Stimulated activated naive CD8-positive, alpha-beta T cell treated with anti-CD3 and anti-CD28 coated beads, Interleukin-15, Interleukin-2, amounts not matched to agents 100 U/mL and 50 U/mL, for 24 hours (primary cell): ENCODE measurements at places on chromosomes 13 and 19.

GRCh38 chr13:49580980-49581680 lies 4.2 kb downstream of the RCBTB1 start:
- no peak for DNase-seq

GRCh38 chr13:70856711-70857110 lies 748.5 kb upstream of the KLHL1 start:
- no peak for DNase-seq

GRCh38 chr19:14614099-14614412 lies 31.2 kb downstream of the CLEC17A start:
- peak; percentile 24 for DNase-seq

DNA sequence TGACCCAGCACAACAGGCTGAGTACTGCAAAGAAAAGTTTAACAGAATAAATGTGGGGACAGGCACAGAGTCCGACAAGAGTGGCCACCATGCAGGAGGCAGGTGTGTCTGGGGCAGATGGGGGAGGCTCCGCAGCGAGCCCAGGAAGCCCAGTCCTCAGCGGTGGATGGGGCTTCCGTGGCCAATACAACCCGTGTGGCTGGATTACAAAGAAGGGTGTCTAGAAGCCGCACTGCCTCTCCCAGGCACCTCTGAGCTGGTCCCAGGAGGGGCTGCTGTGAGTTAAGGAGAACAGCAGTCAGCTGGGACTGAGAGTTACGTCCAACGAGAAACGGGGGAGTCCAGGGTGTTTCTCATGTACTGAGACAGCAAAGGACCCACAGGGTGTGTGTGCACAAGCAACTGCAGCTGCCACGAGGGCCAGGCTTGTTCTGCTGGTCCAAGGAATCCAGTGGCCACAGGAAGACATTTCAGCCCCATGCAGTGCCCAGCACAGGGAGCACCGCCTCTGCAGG lies 70.2 kb downstream of the SPACA7 start:
- no peak for DNase-seq

- no peak for DNase-seq
These were observed 21.8 kb downstream of the SACS start for GRCh38 chr13:23411706-23412105.

- no peak for DNase-seq
These were observed 43.8 kb downstream of the KLF12 start for GRCh38 chr13:74090397-74090796.

DNA sequence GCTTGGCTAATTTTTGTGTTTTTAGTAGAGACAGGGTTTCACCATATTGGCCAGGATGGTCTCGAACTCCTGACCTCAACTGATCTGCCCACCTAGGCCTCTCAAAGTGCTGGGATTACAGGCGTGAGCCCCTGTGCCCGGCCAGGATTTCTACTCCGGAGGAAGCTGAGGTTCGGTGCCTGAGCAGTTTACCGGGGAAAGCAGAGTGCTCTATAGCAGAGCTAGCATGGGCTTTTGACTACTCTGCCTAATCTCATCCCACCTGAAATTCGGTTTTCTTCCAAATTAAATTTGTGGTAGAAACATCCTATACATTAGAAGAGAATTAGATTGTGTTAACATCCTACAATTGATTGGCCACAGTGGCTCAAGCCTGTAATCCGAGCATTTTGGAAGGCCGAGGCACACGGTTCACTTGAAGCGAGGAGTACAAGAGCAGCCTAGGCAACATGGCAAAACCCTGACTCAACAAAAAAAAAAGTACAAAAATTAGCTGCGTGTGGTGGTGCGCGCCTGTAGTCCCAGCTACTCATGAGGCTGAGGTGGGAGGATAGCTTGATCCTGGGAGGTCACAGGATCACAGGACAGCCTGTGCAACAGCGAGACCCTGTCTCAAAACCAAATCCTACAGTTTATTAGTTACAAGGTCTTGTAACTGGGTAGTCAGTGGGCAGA lies 1.6 kb downstream of the RPL13A start:
- DNase-seq: no peak

DNA sequence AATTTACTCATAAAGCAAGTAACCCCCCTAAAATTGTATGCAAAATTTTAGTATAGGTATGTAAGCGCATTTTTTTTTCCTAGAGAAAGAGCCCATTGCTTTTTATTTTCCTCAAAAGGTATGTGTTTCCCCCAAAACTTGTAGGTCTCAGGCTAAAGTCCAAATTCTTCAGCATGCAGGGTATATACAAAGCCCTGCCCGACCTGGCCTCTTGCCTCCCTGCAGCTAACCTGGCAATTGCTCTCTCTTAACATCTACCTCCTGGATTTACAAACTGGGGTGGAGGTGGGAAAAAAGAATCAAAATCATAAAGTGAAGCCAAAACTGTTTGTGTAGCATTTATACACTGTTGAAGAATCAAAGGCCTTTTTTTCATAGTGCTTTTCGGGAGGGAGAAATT lies 107.8 kb downstream of the KCNRG start:
- DNase-seq: no peak

- DNase-seq: no peak
These were observed 1.4 kb downstream of the SERTM1 start for GRCh38 chr13:36675213-36675536.

- DNase-seq: no peak
These were observed 25.4 kb upstream of the SCEL start for GRCh38 chr13:77510156-77510555.

- DNase-seq: no peak
These were observed 170.0 kb downstream of the COL4A1 start for GRCh38 chr13:110136660-110137585.

GRCh38 chr13:79501538-79502232 lies 20.7 kb downstream of the NDFIP2 start:
- DNase-seq: no peak

GRCh38 chr13:87999240-87999700 lies 328.1 kb downstream of the SLITRK5 start:
- no peak for DNase-seq

DNA sequence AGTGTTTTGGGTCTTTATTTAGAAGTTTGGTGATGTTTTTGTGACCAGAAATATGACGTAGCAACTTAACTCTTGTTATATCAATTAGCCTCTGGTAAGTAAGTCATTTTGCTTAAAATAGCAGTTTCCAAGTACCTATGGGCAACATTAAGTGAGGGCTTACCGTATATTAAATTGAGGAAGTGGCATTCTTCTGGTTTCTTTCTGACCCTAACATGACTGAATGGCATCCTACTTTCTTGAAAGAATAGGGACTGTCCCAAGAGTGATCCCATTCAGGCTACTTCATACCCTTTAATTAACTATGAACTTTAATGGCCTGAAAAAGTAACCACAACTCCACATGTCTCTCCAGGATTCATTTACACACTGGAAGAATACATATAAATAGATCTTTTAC lies 106.6 kb downstream of the MZT1 start:
- DNase-seq: no peak

GRCh38 chr19:34991542-34992333 lies 8.4 kb upstream of the GRAMD1A start:
- DNase-seq: no peak

DNA sequence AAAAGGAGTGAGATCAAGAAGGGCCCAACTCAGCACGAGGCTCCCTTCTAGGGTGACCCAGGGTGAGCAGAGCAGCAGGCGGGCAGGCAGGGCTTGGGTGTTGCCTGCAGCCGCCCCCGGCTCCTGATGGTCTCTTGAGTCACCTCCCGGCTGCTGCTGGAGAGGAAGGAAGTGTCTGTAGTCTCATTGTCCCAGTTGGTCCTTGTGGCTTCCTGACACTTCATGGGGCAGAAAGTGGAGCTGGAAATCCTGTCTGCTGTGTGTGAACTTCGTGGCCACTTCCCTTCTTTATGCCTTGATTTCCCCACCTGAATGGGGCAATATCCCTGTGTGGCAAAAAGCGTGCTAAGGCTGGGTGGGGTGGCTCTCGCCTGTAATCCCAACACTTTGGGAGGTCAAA lies 2.5 kb downstream of the MAP1S start:
- DNase-seq: peak; percentile 14

DNA sequence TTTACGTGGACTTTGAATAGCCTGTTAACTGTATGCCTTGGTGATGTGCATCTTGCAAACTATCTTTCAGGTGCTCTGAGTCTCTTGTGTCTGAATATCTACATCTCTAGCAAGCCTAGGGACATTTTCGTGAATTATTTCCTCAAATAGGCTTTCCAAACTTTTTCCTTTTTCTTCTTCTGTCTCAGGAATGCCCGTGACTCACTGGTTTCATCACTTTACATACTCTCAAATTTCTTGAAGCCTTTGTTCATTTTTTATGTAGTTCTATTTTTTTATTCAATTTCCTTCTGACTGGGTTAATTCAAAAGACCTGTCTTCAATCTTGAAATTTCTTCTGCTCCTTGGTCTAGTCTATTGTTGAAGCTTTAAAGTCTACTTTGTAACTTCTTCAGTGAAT lies 332.2 kb downstream of the OXGR1 start:
- DNase-seq: no peak

DNA sequence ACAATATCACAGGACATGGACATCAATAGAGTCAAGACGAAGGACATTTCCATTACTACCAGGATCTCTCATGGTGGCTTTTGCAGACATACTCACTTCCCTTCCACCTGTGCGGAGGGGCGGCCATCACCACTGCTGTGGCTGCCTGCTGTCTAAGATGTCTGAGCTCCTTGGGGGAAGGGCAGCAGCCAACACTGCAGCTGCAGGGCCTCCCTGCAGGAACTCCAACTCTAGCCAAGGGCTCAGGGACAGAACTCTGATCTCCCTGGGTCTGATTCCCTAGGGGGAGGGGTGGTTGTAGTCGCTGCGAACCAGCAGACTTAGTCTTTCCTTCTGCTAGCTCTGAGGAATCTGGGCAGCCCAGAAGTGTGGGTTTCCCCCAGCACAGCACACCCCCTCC lies 78.9 kb upstream of the ANKRD10 start:
- DNase-seq: no peak

- DNase-seq: no peak
These were observed 31.0 kb downstream of the TDRD12 start for GRCh38 chr19:32750441-32751055.

DNA sequence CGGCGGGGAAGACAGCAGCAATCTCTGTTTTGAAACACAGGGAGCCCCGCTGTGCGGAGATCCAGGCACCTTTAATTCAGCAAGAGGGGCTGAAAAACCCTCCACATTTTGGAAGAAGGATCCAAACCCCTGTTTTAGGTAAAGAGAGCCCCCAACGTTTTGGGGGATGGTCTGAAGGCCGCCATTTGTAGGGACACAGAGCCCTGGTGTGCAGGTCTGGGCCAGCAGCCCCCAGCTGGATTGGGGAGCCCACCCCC lies 3.5 kb upstream of the HOOK2 start:
- DNase-seq: no peak

GRCh38 chr19:5672708-5673459 lies 7.4 kb downstream of the MICOS13 start:
- DNase-seq: no peak

DNA sequence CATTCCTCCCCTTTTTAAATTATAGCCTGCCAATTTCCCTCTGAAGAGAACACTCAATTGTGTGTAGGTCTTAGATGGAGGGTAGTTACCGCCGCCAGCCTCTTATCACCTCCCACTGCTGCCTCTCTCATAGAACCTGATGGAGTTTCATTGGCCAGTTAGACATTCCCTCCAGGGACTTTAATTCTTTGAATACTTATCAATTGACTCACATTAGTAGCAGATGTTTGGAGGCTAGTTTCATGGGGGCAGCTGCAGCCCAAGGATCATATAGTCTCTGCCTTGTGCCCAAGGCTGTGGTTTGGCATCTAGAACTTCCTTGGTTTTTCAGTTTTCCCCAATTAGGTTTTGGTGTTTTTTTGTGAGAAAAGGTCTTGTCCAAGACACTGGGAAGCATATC lies 318.9 kb upstream of the HTR2A start:
- no peak for DNase-seq

DNA sequence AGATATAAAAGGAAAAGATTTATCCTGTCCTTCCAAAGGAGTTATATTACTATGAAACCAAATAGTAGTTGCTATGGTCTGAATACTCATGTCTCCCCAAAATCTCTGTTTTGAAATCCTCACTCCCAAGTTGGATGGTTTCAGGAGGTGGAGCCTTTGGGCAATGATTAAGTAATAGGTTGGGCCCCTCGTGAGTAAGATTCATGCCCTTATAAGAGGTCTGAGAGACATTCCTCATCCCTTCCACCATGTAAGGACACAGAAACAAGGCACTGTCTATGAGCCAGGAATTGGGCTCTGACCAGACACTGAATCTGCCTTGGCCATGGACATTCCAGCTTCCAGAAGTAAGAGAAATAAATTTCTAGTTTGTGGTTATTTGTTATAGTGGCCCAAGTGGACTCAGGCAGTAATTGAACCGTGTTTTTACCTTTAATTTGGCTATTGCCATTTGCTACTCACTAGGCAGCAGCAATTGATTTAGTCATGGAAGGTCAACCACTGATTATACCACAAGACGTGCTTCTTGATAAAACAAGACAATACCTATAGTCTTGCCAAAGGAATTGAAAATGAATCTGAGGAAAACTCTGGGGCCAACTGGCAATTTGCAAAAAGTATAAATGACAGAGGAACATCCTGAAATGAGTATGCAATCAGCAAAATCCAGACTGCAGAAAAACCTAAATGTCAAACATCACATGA lies 717.4 kb upstream of the SPRY2 start:
- DNase-seq: no peak

- no peak for DNase-seq
These were observed 53.0 kb downstream of the GGACT start for GRCh38 chr13:100535426-100536135.

DNA sequence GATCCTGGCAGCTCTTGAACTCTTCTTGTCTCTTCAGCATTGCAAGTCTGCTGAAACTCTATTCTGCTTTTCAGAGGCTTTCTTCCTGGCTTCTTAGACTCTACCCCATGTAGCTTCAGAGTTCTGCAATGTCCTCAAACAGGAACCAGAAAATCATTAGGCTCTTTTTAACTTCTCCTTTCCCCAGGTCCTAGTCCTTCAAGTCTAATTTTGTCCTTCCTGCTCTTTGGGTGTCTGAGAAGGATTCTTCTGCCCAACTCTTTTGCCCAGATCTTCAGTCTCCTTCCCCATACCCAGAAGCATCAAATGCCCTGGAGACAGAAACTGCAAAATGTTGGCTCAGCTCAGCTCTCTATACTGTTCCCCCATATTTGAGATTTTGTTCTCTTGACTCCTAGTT lies 50.0 kb upstream of the CALM3 start:
- DNase-seq: no peak

DNA sequence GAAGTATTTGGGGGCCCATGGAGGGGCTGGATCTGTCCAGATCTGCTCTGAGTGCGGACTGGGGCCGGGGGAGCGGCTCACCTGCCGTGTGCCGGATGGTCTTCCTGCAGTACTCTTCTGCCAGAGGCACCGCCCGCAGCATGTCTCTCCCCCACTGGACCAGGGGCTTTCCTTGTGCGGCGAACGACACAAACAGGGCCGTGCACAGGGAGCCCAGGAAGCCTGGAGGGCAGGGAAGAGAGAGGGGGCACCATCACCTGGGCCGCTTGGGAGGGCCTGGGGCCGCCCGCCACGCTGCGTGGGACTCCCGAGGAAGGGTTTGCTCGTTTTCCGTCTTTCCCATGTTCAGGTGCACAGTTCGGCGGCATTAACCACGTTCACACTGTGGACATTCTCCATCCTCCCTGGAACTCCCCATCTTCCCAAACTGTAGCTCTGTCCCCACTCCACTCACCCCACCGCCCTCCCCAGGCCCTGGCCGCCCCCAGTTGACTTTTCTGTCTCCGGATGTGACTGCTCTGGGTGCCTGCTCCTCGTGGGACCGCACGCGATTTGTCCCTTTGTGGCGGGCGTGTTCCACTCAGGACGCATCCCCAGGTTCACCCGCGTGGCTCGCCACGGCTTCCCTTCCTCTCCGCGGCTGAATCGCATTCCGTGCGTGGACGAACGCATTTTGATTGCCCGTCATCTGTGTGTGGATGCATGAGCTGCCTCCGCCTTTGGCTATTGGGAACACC lies 24.2 kb downstream of the ADPRHL1 start:
- no peak for DNase-seq

- DNase-seq: no peak
These were observed 155.6 kb upstream of the RNF113B start for GRCh38 chr13:98332691-98333090.
